Fibroblast of skin of abdomen (primary cell): ENCODE measurements at places on chromosomes 11 and 22.

- no peak for DNase-seq
These were observed 78.4 kb upstream of the WNT7B start for GRCh38 chr22:46055181-46055875.

- DNase-seq = no peak
These were observed 16.0 kb downstream of the CLTCL1 start for GRCh38 chr22:19275513-19275912.

DNA sequence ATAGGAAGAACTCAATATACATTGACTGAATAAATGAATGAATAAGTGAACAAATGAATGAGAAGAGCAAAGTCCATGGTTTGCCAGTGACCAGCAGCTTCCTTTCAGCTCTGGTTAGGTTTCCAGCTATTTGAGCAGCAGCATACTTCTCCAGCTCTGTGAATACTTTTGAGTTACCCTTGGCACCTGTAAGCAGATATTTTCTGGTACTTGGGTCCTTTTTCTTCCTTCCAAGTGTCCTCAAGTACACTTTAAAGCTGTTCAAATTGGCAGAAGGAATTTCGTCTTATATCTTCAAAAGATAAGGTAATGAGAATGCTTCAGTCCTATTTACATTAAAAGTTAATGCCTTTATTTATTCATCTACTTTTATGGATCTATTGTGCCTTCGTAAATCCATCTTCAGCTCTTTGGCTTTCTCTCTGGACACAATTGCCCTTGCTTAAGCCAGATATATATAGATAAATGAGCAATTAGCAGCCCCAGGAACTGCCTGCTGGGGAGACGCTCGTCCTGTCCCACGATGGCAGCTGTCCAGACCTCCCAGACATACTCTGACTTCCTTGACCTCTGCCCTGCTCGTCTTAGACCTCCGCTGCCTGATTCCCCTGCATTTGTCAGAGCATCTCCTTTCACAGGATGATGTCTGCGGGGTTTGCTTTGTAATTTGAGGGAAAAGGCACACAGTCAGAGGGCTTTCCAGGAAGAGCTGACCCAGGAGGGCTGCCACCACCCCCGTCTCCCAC is 926.3 kb downstream of the OPCML start:
- DNase-seq = no peak

DNA sequence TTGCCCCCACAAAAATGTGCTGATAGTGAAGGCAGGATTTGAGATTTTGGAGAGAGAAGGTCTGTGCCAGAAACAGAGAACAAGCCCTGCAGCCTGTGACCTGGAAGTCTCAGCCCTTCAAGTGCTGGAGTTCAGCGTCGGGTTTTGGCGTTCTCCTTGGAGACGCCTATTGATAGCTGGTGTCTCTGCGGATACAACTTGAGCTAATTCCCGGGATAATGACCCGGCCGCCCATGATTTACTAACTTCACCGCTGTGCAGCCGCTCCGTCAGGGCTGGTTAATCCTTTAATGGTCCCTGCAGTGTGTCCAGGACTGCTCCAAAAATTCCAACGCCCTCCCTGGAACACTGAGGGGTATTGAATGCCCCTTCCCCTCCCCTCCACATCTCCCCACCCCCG is 76.6 kb downstream of the WT1 start:
- DNase-seq = no peak

- no peak for DNase-seq
These were observed 35.9 kb upstream of the TRIM29 start for GRCh38 chr11:120173807-120174206.

DNA sequence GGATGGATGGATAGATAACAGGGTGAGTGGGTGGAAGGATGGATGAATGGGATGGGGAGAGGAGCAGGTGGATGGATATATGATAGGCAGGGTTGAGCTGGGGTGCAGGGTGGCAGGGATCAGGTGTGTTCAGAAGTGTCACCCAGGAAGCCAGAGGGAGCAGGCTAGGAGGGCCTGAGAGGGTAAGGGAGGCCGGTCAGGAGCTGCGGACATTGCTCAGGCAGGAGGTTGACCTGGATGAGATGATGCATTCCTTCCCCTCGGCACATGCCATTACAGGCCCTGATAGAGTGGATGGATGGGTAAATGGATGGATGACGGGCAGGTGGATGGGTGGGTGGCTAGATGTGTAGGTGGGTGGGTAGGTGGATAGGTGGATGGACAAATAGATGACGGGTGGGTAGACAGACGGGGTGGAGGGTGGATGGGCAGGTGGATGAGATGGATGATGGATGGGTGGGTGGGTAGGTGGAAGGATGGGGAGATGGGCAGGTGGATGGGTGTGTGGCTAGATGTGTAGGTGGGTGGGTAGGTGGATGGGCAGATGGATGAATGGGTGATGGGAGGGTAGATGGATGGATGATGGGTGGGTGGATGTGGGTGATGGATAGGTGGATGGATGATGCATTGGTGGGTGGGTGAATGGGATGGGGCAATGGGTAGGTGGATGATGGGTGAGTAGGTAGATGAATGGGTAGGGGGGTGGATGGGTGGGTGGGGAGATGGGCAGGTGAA is 8.0 kb downstream of the DHCR7 start:
- no peak for DNase-seq

GRCh38 chr11:35063488-35063931 is 75.5 kb upstream of the CD44 start:
- DNase-seq = no peak

DNA sequence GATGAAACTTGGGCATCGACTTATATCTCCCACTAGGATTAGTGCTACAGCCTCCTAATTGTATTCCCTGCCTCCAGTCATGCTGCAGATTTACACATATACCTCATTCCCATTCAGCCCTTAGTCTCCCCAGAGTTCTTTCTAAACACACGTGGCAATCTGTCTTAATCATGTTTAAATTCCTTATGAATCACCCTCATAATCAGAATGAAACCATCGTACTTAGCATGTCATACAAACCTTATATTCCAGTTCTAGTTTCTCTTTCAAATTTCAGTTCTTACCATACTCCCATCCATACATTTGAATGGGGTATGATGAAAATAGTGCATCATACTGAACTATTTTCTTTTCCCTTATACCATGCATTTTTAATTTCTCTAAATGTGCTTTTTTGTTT is 6.0 kb upstream of the OR10A2 start:
- DNase-seq = no peak

- no peak for DNase-seq
These were observed 215.3 kb downstream of the KCNA4 start for GRCh38 chr11:29801561-29801960.
